GM12878 (cell line): ENCODE measurements at places on chromosomes 11 and 22. TPM values are rescaled to one million over a fixed set of nuclear protein-coding genes. Genes with fewer than 3 reads are reported as not detected.

Gene MUC15
- polyA plus RNA-seq, result not detected in 2 replicates

Gene NUP160
- 83.4 and 87.6 TPM in 2 replicates for polyA plus RNA-seq

Gene UCP3
- 0.18 and 0.58 TPM in 2 replicates for polyA plus RNA-seq

Gene DKK3
- polyA plus RNA-seq, result 0.11 and 0.16 TPM in 2 replicates

Gene ZPR1
- polyA plus RNA-seq, result 89.3 and 93.9 TPM in 2 replicates

Gene SLC5A4
- not detected in 2 replicates for polyA plus RNA-seq

Gene PHLDA2
- not detected in 2 replicates for polyA plus RNA-seq

Gene RIBC2
- not detected in 2 replicates for polyA plus RNA-seq

Gene PGR
- polyA plus RNA-seq, result not detected in 2 replicates

Gene CCDC15
- 4.1 and 4.3 TPM in 2 replicates for polyA plus RNA-seq
